CD4-positive, alpha-beta T cell treated with Interleukin-4 for 1 hour (primary cell): ENCODE measurements at places on chromosomes 3 and 15.

DNA sequence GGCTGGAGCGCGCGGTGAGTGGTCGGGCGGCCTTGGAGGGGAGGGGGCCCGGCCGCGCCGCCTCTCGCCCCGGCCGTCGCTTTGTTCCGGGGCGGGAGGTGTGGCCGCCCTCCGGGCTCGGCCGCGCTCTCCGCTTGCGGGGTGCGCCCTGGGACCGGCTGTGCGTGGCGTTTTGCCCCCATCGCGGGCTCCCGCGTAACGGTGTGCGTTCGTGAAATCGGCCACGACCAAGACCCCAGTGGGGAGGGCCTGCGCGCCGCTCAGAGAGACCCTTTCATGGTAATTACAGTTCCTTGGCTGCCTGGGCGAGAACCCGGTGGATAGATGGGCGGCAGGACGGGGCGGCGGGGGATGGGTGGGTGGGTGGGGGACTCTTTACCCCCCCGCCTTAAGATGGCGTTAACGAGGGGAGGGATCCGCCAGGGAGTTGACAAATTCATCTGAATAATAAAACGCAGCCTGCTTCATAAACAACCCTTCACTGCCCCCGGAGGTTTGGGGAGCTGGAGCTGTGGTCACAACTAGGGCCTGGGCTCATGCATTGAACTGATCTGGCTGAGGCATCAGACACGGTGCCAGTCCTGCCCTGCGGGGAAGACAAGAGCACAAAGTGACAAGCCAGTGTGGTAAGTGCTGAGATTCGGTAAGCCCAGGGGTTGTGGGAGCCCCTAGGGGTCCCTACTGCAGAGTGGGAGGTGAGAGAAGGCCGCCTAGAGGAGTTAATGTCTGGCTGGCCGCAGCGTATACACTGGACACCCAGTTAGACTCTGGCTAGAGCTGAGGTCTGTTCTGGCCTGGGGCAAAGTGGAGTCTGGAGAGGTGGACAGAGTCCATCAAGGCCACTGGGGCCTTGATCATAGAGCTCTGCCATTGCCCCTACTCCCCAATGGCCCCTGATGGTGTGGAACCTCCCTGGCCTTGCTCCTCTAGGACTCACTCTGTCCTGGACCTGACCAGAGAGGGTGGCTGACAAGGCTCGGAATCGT is 668 bp downstream of the MRAS start:
- DNase-seq: no peak

GRCh38 chr3:191300422-191300821 is 28.8 kb upstream of the CCDC50 start:
- DNase-seq: no peak

GRCh38 chr3:194285024-194285849 is 65.9 kb downstream of the CPN2 start:
- no peak for DNase-seq

DNA sequence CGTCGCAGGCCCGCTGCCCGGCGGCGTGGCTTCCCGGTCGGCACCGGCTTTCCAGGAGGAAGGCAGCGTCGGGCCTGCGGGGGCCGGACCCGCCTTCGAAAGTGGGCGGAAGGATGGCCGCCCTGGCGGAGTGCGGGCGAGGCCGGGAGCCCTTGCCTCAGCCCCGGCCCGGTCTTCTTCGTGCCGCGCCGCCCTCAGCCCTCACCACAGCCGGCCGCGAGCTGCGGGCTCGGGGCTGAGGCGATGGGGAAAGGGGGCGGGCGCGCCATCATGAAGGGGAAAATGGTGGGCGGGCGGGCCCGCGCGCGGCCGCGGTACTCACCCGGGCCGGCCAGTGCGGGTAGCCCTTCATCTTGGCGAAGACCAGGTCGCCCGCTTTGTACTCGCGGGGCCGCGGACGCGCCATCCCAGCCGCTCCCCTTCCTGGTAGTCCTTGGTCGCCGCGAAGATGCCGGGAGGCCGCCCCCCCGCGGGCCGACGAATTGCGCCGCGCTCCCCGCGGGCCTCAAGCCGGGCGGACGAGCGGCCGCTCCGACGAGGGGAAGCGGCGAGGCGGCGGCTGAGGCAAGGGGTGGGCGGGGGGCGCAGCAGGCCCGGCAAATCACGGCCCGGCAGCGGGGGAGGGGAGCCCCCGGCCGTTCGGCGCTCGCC is 489 bp downstream of the HDGFL3 start:
- no peak for DNase-seq

DNA sequence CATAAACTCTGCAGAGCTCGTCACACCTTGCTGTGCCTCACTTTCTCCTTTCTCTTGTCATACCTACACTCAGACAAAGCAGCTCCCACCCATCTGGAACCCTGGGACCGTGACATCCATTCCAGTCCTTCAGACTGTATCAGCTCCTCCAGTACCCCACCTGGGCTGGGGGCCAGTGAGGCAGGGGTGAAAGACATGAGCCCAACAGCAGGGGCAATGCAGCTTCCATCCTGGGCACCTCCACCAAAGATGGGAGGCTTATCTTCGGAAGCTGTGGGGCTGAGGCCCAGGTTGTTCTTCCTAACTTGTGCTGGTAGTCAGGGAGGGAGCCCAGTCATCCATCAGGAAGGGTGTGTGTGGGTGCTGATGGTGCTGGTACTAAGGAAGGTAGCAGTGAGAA is 109.2 kb downstream of the EEFSEC start:
- no peak for DNase-seq
